ENCODE measurements at places on chromosomes 13 and 19.

DNA sequence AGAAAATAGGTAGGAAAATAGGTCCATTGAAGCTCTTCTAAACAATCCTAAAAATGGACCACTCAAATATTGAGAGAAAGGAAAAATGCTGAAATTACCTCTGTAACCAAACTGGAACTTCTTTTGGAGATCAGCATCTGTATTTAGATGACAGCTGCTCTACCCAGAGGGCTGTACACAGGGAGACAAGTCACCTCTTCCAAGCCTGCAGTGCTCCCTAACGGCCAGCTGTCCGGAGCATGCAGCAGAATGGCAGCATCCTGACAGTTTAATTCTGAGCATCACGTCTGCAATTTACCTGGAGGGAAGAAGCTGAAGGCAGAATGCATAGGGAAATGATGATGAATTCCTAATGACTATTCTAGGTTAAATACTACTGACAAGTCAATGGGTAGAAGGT lies 62.8 kb upstream of the DIAPH3 start:
- DNase-seq = no peak

DNA sequence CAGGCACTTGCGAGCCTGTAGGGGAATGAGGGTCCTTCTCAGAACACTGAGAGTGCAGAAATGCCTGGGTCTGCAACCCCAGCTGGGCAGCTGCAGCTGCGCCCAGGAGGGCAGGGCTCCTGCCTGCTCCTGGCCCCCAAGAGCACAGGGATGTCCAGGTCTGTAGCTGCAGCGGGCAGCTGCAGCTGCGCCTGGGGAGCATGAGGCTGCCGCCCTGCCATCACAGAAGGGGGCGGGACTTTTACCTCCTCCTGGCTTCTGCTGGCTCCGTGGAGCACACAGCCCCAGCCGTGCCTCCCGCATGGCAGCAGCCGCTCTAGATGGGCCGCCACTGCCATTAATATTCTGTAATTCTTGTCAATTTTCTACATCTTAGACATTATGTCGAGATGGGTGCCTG lies 17.8 kb downstream of the CPB2 start:
- no peak for DNase-seq

GRCh38 chr13:28750187-28751045 lies 31.6 kb upstream of the SLC46A3 start:
- no peak for DNase-seq

DNA sequence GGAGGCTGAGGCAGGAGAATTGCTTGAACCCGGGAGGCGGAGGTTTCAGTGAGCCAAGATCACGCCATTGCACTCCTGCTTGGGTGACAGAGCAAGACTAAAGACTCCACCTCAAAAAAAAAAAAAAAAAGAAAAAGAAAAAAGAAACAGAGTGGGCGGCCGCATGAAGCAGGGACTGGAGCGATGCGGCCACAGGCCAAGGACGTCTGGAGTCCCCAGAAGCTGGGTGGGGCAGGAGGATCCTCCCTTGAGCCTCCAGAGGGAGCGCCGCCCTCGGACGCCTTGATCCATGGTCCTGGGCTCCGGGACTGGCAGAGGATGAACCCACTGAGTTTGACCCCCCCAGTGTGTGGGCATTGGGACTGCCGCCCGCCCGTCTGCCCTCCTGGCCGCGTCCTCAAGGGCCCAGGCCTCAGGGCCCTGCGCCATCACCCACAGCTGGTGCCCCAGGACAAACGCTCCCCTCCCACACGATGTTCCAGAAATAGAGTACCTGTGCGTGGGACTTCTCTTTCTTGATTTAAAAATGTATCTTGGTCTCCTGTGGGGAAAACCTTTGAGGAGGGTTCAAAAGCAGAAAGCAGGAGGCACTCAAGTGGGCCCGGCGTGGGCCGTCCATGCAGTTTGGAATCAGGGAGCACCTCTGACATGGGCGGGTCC lies 15.5 kb downstream of the BTBD2 start:
- DNase-seq = no peak

DNA sequence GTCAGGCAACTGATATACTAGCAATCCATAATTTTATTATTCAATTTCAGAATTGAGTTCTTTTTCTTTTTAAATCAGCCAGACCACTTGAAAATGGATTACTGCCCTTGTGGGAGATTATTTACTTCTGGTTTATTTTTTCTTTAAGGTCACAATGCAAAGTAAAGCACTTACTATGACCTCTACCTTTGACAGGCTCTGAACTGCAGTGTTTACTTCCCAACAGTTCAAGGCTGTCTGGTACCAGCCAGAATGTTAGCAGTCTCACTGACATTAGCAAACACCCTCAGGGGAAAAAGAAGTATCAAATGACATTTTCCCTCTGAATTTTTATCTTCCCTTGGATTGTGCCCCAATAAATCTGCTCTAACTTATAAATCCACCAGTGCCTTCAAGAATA lies 57.5 kb downstream of the RAP2A start:
- DNase-seq = no peak

DNA sequence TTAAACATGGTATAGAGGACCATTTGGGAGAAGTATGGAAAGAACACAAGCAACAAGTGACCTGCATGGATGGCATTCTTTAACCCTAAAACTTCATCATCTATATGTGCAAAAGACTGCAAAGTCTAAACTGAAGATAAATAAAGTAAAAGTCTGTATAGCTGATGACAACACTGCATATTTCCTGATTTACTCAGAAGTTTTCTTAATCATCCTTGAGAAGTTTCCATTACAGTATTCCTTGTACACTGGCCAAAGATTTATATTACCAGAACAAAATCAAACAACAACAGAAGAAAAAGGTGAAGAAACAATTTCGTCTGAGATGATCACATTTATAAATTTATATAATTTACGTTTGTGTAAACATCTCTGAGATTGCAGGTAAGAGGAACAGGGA lies 805.7 kb downstream of the PCDH9 start:
- DNase-seq = no peak

DNA sequence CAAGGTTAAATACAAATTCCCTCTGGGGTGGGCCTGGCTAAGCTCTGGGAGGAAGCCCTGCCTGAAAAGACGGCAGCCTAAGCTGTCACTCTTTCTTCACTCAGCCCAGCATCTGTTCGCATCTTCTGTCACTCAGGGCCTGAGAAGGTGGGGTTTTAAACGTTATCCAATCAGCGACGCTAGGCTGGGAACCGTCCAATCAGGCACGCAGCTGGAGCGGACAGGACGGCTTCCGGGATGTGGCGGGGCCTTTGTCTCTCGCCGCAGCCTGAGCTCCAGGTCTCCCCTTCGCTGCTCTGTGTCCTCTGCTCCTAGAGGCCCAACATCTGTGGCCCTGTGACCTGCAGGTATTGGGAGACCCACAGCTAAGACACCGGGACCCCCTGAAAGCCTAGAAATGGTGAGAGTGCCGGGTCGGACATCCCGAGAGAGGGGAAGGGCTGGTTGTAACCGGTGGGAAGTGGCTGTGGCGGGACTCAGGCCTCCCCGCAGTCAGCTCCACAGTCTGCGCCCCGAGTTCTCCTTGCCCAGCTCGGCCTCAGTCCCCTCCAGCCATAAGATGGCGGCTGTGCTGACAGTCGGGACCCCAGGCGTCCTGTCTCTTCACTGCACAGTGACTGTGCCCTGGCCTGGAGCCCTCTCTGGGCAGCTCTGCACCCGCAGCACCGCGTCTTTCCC lies at the start of gene ZNF431:
ZNF431 (plus strand) TSS at position 254 of the 678 bp plus-strand sequence; CDS start at position 398, 144 bp downstream.
- DNase-seq = peak; percentile 82

DNA sequence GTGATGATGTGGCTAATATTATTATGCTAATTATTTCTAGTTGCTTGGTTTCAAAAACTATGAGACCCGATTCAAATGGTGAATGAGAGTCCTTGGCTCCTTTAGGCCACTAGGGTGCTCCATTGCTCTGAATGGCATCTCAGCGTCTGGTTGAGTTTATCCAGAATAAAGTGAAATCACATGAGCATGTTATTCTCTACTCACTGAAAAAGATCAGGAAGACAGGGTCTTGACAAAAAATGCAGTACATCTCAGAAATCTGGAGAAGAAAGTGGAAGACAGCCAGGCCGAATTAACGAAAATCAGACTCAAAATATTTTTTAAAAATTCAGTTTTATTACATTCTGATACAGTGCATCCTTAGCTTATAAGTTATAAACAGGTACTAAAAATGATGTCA lies 516.2 kb downstream of the MYO16 start:
- no peak for DNase-seq

DNA sequence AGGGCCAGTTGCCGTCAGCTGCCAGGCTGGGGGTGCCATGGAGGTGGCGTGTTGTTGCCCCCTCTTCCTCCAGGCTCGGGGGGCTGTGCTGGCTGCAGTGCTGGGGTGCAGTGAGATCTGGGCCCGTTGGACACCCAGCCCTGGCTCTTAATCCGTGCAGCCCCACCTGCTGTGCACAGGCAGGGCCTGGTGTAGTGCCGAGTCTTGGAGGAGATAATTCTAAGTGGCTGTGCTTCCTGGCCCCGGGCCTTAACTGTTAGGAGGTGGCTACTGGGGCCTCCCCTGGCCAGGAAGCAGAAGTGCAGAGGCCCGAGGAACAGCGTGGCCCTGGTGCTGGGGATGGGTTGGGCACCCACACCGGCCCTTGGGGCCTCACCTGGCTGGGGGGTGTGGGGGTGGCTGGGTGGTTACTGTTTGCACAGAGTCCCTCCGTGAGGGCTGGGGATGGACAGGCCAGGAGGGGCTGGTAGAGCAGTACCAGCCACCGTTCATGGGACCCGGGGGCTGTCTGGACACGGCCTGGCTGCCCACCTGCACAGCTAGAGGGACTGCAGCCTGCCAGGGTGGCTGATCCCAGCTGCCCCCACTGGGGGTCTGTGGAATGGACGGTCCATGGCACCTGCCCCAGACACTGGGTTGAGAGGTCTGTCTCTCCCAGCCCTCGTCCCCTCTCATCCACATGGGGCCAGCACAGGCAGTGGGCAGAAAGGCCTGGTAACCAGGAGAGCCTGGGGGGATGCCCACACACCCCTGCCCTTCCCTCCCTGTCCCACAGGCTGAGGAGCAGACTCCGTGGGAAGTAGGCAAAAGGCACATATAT lies 3.3 kb downstream of the GPX4 start:
- no peak for DNase-seq

DNA sequence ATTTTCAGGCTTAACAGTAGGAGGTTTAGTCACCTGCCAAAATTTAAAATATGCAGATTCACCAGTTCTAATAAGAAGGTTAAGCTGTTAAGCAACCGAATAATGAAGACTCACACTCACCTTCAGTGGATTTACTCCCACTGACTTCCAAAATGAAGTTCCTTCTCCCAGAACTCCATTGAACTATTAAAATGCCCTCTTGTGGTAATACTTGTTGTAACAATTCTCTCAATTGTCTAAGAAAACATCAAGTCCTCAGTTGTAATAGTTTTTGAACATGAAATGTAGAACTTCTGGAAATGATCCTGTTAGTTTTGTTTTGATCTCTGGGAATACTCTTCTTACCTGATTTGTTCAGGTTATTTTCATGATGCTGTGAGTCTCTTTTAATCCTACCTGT lies 522.0 kb upstream of the ATXN8OS start:
- DNase-seq = no peak

DNA sequence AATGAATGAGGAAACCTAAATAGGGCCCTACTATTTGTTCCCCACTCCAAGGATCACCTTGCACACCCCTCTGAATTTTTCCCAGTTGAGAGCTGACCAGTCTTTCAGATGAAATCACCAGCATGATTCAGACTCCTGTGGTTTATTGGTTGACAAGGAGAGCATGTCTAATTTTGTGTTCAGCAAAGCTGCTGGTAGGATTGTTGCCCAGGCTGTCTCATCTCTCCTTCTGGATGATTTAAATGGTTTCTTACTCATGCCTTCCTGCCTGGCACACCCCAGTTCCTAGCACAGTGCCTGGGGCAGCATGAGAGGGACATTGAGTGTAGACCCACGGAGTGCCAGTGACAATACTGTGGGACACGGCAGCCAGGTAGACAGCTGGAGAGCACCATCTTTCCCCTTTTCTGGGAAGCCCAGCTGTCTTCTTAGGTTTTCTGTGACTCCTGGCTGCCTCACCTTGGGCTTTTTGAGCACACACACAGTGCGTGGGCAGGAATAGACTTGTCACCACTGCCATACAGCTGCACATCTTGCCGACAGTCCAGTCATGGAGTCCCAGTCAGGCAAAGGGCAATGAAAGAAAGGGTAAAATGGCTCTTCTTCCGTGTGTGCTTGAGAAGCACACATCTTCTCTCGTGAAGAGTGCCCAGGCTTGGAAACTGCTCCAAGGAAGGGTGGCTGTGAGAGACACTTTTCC lies 12.3 kb downstream of the FGF9 start:
- no peak for DNase-seq

DNA sequence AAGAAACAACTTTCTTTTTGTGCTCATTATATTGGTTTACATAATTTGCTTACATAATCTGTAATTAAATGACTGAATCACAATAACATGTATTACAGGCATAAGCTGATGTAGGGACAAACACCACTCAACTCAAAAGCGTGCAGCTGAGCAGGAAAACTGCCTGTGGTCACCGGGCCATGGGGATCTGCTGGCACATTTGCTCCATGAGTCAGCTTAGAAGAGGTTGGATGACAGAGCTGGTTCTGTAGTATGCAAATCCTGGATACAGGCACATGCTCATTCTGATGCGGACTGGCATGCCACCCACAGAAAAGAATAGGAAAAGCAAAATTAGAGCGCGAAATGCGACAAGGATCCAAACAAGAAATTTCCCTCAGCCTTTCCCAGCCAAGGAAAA lies 128.6 kb downstream of the USP12 start:
- DNase-seq = no peak

DNA sequence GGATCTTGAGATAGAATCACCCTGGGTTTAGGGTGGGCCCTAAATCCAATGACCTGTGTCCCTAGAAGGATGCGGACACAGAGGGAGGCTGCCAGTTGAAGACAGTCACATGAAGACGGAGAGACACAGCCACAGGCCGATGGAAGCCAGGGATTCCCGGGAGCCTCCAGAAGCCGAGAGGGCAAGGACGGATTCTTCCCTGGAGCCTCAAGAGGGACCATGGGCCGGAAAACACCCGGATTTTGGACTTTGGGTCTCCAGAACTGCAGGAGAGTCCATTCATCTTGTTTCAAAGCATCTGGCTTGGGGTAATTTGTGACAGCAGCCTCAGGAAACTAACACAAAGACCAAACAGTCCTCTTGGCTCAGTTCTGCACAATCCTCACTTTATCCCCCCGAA lies 2.3 kb downstream of the TMEM86B start:
- DNase-seq = no peak

- peak; percentile 58 for DNase-seq
These were observed 4.8 kb upstream of the ZNF253 start for GRCh38 chr19:19860756-19861390.

GRCh38 chr19:34508540-34508939 lies 27.0 kb downstream of the WTIP start:
- no peak for DNase-seq

GRCh38 chr19:19402656-19403372 lies 2.7 kb upstream of the GATAD2A start:
- no peak for DNase-seq

DNA sequence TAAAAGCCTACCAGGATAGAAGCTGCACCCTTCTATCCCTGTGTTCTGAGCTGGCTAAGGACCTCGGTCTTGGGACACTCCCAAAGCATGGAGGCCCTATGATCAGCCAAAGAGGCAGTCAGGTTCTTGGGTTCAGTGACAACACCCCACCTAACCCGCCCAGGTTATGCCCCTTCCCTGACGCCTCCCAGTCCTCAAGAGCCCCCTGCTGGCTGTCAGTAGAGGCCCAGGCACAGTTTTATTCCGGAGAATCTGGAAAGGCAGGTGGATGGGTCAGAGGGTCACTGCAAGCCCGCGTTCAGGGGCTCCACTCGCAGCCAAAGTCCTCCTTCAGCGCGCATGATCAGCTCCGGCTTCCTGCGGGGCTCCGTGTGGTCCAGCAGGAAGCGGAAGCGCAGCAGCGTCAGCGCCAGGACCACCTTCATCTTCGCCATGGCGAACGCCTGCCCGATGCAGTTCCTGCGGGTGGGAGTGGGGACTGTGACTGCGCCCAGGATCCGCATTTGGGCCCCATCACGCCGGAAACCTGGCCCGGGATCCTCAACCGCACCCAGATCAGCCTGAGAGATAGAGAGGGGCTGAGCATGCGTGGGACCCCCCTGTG lies 22.3 kb downstream of the OR10H3 start:
- no peak for DNase-seq
